Stimulated activated CD8-positive, alpha-beta memory T cell treated with anti-CD3 and anti-CD28 coated beads, Interleukin-2, amount 100 ng/mL, for 48 hours (primary cell): ENCODE measurements at places on chromosomes 1 and 21.

DNA sequence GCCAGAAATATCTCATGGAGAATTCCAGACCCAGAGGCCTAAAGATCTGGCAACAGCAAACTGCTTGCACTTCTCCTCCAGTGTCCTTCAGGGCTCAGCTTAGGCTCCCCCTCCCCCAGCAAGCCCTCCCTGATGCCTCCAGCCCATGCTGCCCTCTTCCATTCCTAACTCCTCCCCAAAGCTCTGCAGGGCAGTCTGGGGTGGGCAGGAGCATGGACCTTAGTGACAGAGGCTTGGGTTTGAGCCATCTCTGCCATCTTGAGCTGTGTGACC lies 436.8 kb downstream of the PTPRU start:
- DNase-seq = no peak

DNA sequence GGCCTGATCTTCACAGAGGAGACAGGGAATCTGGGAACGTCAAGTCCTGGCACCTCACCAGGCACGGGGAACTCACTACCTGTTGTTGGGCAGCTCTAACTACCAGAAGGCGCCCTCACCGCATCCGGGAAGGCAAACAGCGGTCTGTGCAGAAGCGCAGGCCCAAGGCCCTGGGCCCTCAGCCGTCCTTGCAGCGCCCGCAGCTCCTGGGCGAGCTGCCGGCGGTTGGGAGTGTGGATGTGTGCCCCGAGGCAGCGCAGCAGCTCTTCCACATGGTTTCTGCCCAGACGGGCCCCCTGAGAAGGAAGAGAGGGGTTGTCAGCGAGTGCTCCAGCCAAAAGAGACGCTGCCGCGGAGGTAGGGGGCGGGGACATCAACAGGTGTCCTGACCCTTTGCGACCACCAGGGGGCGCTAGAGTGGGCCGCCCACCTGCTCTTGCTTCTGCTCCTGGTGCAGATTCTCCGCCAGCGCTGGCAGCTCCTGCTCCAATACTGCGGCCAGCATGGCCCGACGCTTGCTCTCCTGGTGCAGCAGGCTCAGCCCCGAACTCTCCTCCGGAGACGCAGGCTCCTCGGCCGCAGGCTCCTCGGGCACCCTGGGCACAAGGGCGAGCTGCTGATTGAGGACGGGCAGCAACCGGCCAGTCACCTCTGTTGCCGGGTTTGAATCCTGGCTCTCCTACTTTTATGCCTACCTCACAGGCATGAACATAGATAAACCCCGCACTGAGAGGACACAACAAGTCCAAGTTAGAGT lies 9.3 kb downstream of the MAP3K6 start:
- peak; percentile 59 for DNase-seq

DNA sequence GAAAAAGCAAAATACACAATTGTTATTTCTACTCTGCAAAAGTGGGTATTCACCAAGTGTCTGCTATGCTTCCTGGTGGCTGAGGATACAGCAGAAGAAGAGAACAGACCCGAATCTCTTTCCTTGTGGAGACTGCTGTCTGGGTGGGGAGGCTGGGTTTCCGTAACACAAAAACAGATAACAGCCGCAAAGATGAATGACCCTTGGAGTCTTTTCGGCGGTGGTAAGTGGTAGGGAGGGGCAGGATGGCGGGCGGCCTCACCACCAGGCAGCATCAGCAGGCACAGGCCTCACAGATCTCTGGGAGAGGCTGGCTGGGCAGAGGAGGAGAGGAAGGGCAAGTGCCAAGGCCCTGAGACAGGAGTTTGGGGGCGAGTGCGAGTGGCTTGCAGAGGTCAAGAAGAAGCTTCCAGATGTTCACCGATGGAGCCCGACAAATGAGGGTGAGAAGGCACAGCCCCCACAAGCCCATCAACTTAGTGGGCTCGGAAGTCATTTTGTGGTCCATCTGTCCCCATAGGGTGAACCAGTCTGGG lies 164.2 kb downstream of the RHOU start:
- no peak for DNase-seq

DNA sequence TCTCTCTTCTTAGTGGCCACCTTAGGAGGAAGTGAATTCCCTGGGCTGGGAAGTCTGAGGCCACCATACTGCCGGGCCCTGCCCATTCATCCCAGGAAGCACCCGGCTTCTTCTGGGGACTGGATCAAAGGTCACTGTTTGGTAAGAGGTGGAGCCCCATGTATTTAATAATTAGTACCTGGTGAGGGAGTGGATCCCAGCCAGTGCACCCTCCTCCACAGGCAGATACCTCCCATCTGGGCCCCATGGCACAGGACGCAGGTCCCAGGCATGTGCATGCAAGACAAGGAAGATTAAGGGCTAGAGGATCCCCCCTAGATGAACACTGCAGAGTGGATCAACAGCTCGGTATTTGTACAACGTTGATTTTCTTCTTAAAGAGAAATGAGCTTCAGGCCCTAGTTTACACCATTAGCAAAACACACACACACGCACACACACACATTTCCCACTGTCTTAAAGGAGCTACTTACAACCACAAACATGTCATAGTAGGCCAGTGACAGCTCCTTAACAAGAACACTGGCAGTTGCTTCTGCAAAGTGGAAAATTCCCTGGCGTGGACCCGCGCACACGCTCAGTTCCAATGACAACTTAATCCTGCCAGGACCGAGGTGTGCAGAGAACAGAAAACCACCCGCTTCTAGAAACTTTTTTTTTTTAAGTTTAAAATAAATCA lies 90.7 kb downstream of the MRPL37 start:
- DNase-seq = no peak

DNA sequence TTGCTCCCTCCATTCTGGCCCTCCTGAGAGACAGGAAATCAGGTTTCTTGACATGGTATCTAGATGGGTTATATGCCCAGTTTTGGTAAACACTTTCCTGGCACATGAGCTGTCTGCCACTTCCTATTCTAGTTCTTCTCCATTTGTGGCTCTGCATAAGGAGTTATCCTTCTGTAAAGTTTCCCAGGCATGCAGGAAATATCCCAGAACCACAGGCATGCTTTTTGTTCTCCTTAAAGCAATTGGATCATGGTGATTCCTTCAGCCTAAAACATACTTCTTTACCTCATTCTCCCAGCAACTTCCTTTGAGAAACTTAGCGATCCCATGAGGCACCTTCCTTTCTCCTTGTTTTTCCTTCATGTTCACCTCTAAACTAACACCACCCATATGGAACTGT lies 199.8 kb downstream of the CRB1 start:
- DNase-seq = no peak
